Left forelimb (tissue), 1 donor: ENCODE measurements at places on chromosomes 2 and 18.
A peak's percentile ranks its signal among the peaks of the same experiment; 100 is the strongest.

DNA sequence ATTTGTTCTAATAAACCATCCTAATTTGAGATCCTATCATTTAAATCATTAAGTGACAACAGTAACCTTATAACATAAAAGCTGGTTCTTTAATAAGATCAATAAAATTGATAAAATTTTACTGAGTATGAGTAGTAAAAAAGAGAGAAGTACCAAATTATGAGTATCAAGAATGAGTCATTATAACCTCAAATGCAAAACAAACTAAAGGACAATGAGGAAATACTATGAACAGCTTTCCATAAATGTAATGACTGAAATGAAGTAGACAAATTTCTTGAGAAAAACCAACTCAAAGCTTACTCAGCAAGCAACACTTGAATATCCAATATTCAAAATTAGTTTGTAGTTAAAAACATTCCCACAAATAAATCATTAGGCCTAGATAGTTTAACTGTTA, 433.0 kb downstream of the ZEB2 start:
- DNase-seq: no peak

DNA sequence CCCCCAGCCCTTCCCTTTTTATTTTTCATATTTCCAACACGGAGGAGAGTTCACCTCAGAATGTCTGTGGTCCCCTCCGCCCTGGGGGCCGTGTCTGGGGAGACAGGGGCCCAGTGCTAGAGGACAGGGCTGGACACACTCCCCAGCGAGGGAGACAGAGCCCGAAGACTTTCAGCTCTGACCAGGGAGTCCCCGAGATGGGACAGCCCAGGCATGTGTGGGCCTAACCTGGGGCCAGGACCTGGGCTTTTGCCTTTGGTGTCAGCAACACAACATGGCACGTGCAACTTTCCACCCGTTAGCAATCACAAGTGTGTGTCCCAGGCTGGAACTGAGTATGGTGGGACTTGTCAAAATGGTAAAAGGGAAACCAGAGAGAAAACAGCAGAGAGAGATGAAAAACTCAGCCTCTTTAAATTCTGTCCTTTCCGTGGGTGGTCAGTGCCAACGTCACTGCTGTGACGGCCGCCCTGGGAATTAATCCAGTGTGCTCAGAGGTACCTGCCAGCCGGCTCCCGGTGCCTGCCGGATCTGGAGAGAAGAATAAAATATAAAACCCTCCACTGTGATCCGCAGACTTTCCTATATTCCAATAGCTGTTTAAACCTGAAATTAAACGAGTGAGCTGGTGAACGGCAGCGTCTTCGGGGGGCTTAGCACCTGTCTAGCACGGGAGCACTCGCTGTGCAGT, 245.8 kb downstream of the EIPR1 start:
- DNase-seq: no peak

GRCh38 chr2:227292314-227292713, 32.7 kb upstream of the MFF start:
- no peak for DNase-seq

- no peak for DNase-seq
These were observed 32.3 kb downstream of the MAP3K2 start for GRCh38 chr2:127355407-127356008.

GRCh38 chr18:55861266-55861665, 273.3 kb upstream of the TCF4 start:
- no peak for DNase-seq

- DNase-seq: no peak
These were observed 9.2 kb downstream of the HTRA2 start for GRCh38 chr2:74538881-74539339.

DNA sequence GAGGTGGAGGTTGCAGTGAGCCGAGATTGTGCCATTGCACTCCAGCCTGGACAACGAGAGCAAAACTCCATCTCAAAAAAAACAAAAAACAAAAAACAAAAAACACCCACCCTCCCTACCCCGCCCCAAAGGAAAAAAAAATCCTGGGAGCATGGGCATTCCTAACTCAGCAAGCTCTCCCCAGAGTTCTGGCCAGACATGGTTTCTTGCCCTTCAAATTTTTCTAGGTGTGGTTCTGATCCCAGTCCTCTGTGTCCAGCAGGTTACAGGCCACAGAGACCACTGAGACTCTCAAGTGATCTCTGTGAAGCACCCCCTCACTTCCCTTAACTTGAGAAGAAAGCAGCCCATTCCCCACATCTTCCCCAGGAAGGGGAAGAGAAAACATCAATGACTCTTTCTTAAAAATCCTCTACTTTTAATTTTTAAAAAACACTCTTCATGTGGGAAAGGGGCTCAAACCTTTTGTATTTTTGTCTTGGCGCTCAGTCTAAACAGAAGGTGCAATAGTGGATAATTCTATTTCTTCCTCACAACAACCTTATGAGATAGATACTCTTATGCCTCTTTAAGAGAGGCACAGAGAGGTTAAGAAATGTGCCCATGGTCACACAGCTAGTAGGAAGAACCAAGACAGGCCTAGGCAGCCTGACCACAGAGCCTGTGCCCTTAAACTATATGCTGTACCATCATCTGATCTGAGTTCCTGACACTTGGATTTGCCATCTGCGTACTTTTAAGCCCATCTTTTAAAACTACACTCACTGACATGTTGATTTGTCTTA, 6.9 kb upstream of the KCNE4 start:
- DNase-seq: no peak

DNA sequence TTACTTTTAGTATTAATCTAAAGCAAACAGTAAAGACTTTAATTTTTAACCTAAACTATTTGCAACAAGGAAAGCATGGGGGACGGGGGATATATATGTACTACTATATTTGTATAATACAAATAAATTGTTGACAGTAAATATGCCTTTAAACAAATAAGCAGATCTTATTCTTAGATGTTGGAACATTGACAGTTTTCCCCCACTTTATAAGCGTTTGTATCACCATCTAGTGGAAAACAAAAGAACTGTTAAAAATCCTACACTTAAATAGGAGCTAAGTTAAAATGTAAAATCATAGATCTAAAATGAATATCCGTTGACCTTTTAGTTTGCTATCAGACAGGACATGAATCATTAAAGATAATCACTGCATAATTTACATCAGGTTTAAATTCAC, 50.0 kb downstream of the RBBP8 start:
- no peak for DNase-seq

DNA sequence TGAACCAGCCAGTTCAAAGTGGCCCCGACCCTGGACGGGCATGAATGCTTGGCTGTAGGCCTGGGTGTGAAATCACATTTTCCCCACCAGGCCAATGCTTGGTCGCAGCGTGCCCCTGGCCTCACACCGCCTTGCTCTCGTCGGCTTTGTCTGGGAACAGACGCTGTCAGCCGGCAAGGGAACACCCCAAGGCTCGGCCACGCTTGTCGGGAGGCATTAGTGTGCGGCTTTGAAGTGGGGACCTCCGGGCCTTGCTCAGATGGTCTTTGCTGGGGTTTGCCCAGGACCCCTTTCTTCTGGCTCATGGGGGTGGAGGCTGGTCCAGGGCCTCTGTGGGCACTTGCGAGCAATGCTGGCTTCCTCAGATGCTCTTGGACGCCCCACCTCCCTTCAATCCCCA, 79.1 kb downstream of the INHBB start:
- no peak for DNase-seq

DNA sequence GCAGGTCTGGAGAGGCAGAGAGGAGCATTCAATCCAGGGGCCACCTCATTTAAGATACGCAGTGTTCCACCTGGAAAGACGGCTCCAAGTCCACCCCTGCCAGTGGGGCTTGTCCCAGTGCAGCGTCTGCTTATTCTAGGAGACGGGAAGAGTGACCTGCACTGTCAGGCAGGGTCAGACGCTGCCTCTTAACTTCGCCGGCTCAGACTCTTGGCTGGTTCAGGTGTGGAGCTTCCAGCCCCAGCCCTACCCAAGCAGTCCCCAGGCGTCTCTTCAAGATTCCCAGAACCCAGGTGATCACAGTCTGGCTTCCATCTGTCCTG, 208.5 kb downstream of the TFCP2L1 start:
- DNase-seq: no peak

GRCh38 chr2:213104092-213104902, 47.1 kb downstream of the IKZF2 start:
- DNase-seq: no peak

DNA sequence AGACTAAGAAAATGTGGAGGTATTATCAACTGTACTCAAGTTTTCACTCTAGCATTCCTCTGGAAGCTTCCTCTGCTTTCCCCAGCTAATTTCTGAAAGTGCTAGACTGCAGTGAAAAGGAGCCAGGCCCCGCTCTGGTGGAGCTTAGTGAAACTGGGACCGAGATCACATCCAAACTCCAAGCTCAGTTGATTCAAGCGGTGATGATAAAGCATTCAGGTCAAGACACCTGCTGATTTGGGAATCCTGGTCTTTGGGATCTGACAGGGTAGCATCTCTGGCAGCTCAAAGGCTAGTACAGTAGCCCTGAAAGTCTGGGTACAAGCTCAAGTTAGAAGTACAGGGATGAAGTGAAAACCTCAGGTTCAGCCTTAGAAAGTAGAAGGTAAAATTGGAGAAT, 120.2 kb upstream of the CRIM1 start:
- no peak for DNase-seq

- peak; percentile 17 for DNase-seq
These were observed 6.9 kb downstream of the HDAC4 start for GRCh38 chr2:239393941-239394340.

DNA sequence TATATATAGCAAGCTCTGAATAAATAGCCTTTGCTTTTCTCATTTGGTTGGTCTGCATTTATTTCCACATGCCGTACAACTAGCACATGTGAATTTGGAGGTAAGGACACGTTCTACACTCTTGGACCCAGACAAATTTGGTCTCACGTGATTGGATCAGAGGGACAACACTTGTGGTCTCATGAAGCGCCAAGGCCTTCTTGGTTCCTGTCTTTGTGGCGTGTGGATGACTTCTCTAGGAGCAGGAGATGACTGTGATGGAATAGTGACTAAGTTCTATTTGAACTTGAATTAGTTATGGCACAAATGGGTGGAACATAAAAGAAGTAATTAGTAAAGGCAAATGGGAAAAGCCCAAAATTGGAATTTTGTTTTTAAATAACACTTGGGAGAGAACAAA, 206.9 kb downstream of the BCL2 start:
- no peak for DNase-seq

GRCh38 chr2:237261327-237261726, 152.6 kb downstream of the COL6A3 start:
- no peak for DNase-seq

- DNase-seq: no peak
These were observed 90.6 kb downstream of the KCTD1 start for GRCh38 chr18:26457611-26458353.

DNA sequence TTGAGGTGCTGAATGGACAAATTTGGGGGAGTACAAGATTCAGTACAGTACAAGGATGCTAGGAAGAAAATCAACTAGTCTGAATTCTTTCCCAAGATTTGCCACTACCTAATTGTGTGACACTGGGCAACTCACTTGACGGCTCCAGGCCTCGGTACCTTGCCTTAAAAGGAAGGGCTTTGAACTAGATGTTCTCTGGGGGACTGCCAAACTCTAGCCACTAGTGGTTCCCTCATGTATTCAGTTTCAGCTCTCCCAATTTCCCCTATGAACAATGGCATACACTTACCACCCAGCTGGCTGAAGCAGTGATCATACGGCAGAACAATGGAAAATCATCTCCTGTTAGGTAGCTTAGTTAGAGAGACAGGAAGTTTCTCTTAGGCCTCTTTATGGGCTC, 73.4 kb downstream of the VWC2L start:
- DNase-seq: no peak

DNA sequence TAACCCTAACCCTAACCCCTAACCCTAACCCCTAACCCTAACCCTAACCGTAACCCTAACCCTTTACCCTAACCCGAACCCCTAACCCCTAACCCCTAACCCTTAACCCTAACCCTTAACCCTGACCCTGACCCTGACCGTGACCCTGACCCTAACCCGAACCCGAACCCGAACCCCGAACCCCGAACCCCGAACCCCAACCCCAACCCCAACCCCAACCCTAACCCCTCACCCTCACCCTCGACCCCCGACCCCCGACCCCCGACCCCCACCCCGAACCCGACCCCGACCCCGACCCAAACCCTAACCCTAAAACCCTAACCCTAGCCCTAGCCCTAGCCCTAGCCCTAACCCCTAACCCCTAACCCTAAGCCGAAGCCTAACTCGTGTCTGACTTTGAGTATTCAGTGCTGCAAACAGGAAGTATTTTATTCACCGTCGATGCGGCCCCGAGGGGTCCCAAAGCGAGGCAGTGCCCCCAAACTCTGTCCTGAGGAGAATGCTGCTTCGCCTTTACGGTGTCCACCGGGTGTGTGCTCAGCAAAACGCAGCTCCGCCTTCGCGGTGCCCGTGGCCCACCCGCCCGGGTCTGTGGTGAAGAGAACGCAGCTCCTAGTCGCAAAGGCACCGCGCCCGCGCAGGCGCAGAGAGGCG, 36.0 kb downstream of the FAM110C start:
- DNase-seq: peak; percentile 71

DNA sequence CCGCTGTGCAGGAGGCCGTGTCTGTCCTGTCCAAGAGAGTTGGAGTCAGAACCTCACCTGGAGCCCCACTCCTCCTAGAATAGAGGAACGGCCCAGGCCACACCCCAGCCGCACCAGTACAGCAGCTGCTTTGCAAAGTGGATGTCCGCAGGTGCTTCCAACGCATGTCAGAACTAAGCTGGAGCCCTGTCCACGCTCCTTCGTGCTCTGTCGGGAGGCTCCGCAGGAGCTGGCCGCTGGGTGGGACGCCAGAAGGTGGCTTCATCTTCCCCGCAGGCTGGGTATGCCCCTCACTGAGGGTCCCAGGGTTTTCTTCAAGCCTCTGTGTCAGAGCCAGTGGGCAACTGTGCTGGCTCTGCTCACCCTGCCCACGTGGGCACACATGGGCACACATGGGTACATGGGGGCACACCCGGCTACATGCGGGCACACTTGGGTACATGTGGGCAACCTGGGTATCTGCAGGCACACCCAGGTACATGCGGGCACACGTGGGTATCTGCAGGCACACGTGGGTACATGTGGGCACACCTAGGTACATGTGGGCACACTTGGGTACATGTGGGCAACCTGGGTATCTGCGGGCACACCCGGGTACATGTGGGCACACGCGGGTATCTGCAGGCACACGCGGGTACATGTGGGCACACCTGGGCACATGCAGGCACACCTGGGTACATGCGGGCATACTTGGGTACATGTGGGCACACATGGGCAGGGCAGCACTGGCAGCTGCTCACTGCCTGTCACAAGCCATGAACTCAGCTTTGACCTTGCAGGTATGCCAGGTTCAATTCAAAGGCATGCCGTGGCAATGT, 67.1 kb upstream of the CTDP1 start:
- DNase-seq: peak; percentile 45

GRCh38 chr2:61074100-61074499, 8.4 kb downstream of the SANBR start:
- DNase-seq: no peak

- no peak for DNase-seq
These were observed 55.2 kb upstream of the COBLL1 start for GRCh38 chr2:164896634-164897355.
